ENCODE measurements at places on chromosomes 12 and 14. TPM values are rescaled to one million over a fixed set of nuclear protein-coding genes. Genes with fewer than 3 reads are reported as not detected.

SLC6A13 gene
- total RNA-seq: not detected

LRRC9 gene
- total RNA-seq: not detected

CLEC7A gene
- not detected for total RNA-seq

CLEC4D gene
- not detected for total RNA-seq

SPIC gene
- total RNA-seq: not detected

KLHDC1 gene
- total RNA-seq: 0.57 TPM

SIX1 gene
- not detected for total RNA-seq

NKX2-1 gene
- total RNA-seq: not detected

IL31 gene
- total RNA-seq: not detected

PPP4R3A gene
- 114 TPM for total RNA-seq

TAS2R31 gene
- total RNA-seq: 1.1 TPM

AKAP6 gene
- total RNA-seq: 2.4 TPM

TAS2R20 gene
- 0.54 TPM for total RNA-seq

IL23A gene
- 9.0 TPM for total RNA-seq

DBX2 gene
- total RNA-seq: not detected

SETD3 gene
- total RNA-seq: 48.1 TPM

TAS2R43 gene
- total RNA-seq: not detected

RNASE7 gene
- total RNA-seq: not detected

RAD51B gene
- 47.6 TPM for total RNA-seq

CNTN1 gene
- not detected for total RNA-seq

HOXC12 gene
- total RNA-seq: not detected

GPR84 gene
- total RNA-seq: 1.2 TPM

ANO6 gene
- total RNA-seq: 12.9 TPM

SPX gene
- 0.50 TPM for total RNA-seq

ZDHHC22 gene
- total RNA-seq: not detected

BDKRB2 gene
- total RNA-seq: 0.10 TPM

PCK2 gene
- 117 TPM for total RNA-seq

TESPA1 gene
- 45.1 TPM for total RNA-seq

CEBPE gene
- 0.37 TPM for total RNA-seq

OR6C68 gene
- not detected for total RNA-seq

ABCD2 gene
- total RNA-seq: 9.1 TPM

TEX22 gene
- 2.0 TPM for total RNA-seq

DTX1 gene
- 10.7 TPM for total RNA-seq

BCL11B gene
- total RNA-seq: 71.7 TPM

GLIPR1L1 gene
- not detected for total RNA-seq

KRT78 gene
- not detected for total RNA-seq

OR2AP1 gene
- total RNA-seq: not detected

TAS2R50 gene
- total RNA-seq: 0.36 TPM

RND1 gene
- total RNA-seq: 7.4 TPM

FAM222A gene
- total RNA-seq: 0.38 TPM
